Pulmonary artery endothelial cell (primary cell): ENCODE measurements at places on chromosomes 13 and 19. TPM values are rescaled to one million over a fixed set of nuclear protein-coding genes. Genes with fewer than 3 reads are reported as not detected.

Gene CYP2F1
- total RNA-seq = not detected in 2 replicates

Gene ZNF132
- total RNA-seq = 4.7 and 7.5 TPM in 2 replicates

Gene SPRED3
- 3.4 and 3.6 TPM in 2 replicates for total RNA-seq

Gene LMTK3
- total RNA-seq = under 0.01 and 0.04 TPM in 2 replicates

Gene S1PR2
- 0.25 and 0.46 TPM in 2 replicates for total RNA-seq

Gene C1QTNF9B
- total RNA-seq = not detected in 2 replicates
